Left kidney (tissue), 8 donors: ENCODE measurements at places on chromosomes 6 and 20. TPM values are rescaled to one million over a fixed set of nuclear protein-coding genes. Genes with fewer than 3 reads are reported as not detected.

The CPNE5 gene
- 13.2 TPM for polyA plus RNA-seq

The FBXL4 gene
- 30.2 TPM for polyA plus RNA-seq

The KIF25 gene
- 0.76 TPM for polyA plus RNA-seq

The MYH7B gene
- polyA plus RNA-seq = 1.6 TPM

The BCAS1 gene
- 4.2 TPM for polyA plus RNA-seq

The VSX1 gene
- not detected for polyA plus RNA-seq

The CST2 gene
- not detected for polyA plus RNA-seq

The DCDC2 gene
- polyA plus RNA-seq = 136 TPM

The BPIFB1 gene
- not detected for polyA plus RNA-seq

The AIG1 gene
- 118 TPM for polyA plus RNA-seq

DNA sequence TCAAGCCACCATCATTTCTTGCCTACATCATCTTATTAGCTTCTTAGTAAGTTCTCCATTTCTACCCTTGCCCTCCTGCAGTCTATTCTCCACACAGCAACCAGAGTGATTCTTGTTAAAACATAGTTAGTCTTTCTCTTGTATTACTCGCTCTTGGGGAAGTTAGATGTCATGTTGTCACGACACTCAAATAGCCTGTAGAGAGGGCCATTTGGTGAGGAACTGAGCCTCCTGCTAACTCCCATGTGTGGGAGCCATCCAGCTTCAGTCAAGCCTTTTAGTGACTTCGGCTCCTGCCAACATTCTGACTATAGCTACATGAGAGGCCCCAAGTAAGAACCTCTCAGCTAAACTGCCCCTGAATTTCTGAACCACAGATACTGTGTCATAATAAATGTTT lies 395.4 kb downstream of the CDC5L start:
- no peak for DNase-seq

DNA sequence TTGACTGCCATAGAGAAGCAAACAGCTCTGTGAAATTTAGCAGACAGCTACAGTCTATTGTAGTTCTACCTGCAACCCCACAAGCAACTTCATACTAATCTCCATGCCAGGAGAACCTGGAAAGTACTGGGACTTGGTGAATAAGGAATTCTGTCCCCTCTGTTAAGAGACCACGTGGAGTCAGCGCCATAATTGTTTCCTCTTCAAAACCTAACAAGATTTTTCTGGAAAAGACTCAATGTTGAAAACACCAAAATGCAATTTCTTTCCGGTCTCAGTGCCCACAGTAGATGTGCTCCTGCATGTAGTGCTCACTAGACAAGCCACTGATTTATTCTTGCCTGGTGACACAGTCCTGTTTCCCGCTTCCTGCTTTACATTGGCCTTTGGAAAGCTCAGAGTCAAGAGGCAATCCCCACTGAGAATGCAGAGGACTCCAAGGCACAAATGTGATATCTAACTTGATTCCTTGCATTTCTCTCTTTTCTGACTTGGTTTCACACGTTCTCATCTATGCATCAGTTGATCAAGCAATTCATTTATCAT lies 268.3 kb downstream of the HIVEP2 start:
- DNase-seq = no peak

DNA sequence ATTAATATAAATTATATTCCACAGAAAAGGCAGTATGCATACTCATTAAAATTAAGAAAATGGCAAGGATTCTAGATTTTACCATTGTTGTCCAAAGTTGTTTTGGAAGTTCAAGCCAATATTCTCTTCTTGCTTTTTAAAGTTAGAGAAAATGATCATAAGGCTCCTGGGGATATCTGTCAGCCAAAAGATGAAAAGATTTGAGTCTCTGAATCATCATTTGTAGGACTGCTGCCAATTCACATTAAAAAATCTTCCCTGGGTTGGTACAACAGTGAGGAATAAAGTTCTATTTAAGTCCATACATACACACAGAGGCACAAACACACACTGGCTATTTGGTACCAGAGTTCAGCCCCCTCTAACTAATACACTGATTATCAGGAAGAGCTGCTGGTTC lies 620.1 kb downstream of the COL12A1 start:
- DNase-seq = no peak

DNA sequence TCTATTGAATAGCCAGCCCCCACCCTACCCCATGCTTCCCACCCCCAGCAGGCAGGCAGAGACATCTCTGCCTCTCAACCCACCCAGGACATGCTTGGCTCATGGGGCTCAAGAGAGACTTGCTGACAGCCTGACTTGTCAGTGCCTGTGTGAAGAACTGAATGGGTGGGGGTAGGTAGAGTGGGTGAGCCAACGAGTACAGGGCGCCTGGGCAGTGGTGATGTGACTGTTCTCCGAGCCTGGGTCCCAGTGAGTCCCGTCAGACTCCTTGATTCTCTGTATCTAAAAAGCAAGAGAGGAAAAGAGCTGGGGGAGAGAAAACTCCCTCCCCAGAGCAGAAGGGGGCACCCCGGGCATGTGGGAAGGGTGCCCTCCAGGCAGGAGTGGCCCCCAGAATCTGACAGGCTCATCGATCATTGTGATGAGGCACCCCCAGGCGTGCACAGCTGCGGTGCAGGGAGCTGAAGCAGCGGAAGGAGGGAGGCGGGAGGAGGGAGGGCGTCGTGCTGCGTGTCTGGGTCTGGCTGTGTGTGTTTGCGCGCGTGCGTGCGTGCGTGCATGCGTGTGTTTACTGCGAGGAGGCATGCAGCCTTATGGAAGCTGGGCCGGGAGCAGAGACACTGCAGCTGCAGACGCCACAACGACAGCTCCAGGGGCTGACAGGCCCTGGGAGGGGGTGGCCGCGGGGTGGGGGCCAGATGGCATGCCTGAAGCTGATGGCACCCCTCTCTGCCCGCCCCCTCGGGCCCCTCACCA lies 40.2 kb downstream of the FOXP4 start:
- no peak for DNase-seq

DNA sequence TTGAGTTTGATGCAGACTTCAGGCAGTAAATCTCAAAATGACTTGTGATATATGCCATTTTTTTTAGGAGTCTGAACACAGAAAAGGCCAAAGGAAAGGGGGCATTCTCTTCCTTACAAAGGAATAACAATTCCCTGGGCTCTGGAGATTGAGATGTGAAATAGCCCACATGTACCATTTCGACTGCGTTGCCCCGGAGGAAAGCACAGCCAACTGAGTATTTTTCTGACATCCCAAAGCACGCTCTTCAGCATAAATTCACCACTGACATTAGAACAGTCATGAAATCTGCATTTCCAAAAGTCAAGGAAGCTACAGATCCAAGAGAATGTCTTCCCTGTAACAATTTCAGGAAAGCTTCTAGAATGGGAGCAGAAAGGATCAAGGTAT lies 7.8 kb downstream of the ELOVL2 start:
- DNase-seq = no peak

DNA sequence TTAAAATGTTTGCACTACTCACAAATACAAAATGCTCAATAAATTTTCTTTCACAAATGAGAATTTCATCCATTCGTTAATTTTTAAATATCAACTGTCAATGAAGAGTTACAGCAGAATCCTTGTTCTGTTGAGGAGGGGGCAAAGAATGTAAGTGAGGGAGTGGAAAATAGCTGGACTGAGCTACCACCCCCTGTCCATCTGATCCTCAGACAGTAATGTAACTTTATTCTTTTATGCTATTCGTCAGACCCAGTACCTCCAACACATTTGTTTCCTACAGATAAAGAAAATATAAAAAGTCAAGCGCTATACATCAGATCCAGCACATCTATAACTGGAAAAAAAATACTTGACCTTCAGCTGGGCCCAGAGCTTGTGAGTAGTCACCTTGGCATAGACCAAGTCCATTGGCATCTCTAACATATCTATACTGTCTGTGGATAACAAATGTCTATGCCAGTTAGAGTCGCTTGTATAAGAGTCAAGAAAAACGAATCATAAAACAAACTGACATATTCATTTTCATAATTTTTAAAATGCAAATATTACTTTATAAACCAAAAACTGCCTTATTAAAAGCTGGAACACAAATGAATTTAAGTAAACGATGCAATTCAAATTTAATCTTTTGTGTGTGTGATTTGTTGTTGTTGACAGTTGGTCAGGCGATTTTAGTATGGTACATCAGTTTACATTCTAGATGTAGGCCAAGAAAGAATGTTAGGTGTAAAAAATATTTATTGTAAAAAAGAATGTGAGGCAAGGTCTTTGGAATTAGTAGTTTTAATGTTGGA lies 57.2 kb upstream of the HFE start:
- no peak for DNase-seq

DNA sequence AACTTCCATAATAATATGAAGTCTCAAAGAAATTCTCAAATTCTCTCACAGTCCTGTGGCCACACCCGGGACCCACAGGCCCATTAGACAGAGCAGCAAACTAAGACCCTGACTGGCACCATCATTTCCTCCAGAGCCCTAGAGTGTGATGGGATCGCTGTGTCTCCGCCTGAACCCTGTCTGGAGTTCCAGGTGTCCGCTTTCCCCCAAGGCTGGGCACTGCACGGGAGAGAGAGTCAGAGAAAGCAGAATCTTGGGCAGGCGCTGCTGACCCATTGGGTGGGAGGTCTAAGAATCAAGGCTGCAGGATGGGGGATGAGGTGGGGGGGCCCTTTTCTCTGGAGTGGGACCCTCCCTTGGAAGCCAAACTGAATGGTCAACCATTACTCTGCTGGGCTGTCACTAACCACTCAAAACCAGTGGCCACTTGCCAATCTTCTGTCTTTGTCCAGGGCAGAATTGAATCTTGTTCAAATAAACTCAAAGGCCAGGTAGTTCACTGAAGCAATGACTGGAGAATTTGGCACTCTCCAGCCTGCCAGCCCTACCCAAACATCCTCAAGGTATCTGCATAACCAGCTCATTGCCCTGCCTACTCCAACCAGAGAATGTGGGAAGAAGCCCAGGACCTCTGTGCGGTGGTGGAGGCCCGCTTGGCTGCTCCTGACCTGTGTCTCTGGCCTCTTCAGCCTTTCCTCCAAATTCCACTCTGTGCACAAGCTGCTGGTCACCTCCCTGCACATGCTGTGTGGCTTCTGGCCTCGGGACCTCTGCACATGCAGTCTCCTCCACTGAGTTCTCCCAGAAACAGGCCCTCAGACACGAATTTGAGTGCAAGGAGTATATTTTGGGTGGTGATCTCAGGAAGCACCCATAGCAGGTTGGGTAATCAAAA lies 141.1 kb downstream of the CEBPB start:
- no peak for DNase-seq

DNA sequence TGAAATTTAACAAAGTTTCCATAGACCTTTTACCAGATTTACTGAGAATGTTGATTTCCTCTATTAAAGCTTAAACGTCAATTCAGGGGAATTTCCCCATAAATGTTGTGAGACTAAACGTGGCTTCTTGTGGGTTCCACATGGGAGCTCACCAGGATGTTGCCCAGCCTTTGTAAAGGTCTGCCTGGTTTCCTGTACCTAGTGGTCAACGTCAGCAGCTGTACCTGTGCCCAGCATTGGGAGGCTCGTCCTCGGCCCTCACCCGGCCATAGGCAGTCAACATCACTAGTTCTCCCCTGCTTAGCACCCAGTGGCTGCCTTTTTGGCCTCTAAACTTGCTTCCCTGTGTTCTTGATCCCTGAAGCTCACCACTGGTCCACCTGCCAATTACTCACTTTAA lies 22.1 kb upstream of the CD83 start:
- no peak for DNase-seq

DNA sequence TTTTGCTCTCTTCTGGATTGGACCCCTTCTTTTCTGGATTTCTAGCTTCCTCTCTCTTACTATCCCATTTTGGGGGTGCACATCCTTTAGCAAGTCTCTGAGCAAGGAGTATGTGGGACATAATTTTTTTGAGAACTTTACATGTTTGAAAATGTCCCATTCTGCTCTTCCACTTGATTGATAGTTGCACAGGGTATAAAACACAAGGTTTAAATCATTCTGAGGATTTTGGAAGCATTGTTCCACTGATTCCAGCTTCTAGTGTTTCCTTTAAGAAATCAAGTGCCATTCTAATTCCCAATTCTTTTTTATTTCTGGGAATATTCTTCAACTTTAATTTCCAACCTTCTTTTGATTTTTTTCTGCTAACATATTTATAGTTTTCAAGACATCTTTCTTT lies 60.7 kb downstream of the APCDD1L start:
- DNase-seq = no peak

DNA sequence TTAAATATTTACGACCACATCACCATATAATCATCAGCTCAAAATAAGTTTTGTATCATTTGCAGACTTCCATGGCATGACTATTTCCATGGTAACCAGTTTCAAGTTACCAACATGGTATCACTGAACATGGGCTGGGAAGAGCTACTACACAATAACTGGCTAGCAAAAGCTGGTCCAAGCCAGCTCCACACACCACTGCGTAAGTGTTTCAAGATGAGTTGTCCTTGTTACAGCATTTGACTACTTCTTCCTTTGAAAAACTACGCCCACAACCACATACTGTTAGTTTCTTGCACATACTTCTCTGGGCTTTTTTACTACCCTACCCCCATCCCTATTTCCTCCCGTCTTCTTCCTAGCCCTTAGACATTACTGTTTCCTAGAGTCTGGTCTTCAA lies 8.5 kb downstream of the CD164 start:
- no peak for DNase-seq

DNA sequence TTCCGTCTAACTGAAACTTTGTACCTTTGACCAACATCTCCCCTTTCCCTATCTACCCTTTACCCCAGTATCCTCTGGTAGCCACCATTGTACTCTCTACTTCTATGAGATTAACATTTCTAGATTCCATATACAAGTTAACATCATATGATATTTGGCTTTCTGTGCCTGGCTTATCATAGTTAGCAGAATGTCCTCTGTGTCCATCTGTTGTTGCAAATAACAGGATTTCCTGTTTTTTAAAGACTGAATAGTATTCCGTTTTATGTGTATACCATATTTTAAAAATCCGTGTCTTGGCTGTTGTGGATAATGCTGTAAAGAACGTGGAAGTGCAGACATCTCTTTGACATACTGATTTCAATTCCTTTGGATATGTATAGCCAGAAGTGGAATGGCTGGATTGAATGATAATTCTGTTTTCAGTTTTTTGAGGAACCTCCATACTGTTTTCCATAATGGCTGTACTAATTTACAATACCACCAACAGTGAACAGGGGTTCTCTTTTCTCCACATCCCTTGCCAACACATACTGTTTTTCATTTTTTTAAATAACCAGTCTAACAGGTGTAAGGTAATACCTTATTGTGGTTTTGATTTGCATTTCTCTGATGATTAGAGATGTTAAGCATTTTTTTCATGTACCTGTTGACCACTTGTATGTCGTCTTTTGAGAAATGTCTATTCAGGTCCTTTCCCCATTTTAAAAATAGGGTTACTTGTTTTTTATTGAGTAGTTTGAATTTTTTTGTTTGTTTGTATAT lies 53.8 kb downstream of the CDC5L start:
- no peak for DNase-seq
